ENCODE measurements at places on chromosomes 3 and 15.
A peak's percentile ranks its signal among the peaks of the same experiment; 100 is the strongest.

DNA sequence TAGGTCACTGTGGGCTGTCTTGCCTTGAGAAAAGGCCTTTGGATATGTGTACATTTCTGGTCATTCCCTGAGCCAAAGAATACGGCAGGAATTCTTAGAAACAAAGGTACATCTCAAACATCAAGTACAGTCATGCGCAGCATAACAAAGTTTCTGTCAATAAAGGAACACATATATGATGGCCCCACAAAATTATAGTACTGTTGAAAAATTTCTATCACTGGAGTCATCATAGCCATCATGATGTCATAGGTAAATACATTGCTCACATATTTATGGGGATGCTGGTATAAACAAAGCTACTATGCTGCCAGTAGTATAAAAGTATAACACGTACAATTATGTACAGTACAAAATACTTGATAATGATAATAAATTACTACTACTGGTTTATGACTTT lies 38.9 kb upstream of the NECTIN3 start:
- DNase-seq = no peak

- DNase-seq = peak; percentile 63
Measured at GRCh38 chr15:57732526-57733331, 26.2 kb downstream of the POLR2M start.

DNA sequence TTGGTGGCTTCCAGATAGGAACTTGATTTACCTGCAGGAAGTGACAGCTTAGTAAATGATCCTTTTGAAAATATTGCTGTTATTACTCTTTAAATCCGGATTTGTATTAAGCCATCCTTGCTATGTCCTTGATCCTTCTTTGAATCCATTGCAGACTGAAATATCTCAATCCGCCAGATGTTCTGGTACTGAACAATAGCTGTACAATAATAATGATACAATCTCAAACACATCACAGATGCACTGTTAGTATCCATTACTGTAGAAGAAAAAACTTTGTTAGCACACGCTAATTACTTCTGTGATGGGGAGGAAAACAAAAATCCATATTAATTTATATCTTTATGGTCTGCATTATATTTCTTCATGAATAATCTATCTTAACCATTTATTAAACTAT lies 202.3 kb downstream of the CNTN4 start:
- DNase-seq = no peak

DNA sequence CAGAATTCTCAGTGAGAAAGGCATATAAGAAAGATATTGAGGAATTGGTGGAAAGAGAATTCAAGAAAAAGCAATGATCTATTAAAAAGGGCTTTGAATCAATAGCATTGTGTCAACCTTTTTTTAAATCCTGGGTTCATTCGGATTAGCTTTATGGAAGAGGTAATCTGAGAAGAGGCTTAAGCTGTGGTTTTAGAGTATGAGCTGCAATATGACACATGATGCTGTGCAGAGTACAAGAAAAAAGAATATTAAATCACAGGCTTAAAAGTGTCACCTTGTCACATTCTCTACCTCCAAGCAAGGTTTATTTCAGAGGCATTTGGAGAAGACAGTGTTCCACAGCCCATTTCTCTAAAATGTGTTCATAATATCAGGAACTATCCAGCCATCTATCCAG lies 128.9 kb downstream of the RTP4 start:
- no peak for DNase-seq

DNA sequence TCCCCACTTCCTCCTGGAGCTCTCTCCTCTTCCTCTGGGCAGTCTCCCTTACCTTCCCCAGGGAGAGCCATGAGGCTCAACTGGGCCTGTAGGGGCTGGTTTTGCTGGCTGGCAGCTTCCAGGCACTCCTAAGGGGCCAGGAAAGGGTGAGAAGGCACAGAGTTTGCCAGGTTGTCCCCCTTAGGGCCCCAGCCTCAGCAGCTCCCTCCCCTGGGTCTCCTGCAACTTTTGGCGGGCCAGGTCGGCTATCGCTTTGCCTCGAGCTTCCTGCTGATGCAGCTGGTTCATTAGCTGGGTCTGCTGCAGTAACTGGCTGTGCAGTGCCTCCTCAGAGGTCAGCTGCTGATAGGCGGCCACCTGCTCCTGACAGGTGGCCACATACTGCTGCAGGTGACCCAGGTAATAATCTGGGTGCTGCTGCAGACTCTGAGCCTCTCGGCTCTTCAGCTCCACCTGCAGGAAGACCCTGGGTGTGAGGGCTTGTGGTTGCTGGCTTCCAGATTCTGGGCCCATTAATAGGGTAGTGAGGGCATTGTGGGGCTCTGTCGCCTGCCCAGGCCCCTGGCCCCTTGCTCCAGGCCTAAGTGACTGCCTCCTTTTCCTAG lies 29.7 kb upstream of the OR4F6 start:
- DNase-seq = peak; percentile 15

GRCh38 chr3:73298243-73299183 lies 237.1 kb downstream of the EBLN2 start:
- DNase-seq = no peak

DNA sequence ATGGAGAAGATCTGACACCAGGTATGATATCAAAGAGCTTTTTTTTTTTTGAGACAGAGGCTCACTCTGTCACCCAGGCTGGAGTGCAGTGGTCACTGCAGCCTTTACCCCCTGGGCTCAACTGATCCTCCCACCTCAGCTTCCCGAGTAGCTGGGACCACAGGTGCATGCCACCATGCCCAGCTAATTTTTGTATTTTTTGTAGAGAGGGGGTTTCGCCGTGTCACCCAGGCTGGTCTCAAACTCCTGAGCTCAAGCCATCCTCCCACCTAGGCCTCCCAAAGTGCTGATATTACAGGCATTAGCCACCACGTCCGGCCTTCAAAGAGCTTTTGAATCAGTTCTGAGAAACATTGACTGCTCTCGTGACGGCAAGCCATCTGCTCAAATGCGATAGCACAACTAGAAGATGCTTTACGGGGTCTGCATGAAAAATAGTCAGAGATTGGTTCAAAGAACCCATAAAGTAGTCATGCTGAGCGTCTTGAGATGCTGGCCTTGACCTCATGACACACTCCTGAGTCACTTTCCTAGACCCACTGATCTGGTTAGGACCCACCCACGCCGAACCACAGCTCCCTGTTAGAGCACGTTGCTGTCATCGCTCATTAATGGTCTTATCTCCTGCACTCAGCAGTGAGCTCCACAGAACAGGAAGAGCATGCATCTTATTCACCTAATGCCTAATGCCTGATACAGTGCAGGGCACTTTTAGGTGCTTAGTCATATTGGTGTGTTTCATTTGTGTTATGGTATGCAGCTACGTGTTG lies 57.0 kb upstream of the NR2F2 start:
- peak; percentile 51 for DNase-seq

GRCh38 chr3:105532251-105532650 lies 165.5 kb downstream of the ALCAM start:
- DNase-seq = no peak

Data from activated CD4-positive, alpha-beta T cell treated with anti-CD3 and anti-CD28 coated beads for 48 hours (primary cell).